ENCODE measurements at places on chromosomes 6 and 20.

DNA sequence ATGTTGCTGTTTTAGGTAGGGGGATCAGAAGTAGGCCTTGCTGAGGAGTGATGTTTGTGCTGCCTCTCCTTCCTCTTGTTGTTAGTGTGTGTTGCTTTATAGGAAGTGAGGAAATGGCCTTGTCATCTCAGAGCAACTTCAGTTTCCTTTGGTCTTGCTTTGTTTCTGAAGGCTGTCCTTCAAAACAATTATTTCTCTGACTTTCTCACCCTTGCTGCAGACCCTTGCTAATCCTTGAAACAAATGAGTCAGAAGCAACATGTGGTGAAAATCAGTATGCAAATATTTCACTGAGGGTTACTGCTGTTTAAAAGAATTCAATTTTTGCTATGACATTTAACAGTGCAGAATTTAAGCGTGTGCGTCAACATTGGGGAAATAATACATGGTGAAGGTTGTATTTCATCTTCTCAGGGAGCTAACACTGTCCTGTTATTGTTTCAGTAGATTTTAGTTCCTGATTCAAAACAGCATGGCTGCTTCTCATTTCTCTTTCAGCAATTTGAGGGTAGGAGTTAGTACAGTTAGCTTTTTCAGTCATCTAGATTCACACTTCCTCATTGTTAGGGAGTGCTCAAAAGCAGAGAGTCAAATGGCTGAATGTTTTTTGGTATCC lies 13.8 kb downstream of the RNF144B start:
- no peak for DNase-seq

DNA sequence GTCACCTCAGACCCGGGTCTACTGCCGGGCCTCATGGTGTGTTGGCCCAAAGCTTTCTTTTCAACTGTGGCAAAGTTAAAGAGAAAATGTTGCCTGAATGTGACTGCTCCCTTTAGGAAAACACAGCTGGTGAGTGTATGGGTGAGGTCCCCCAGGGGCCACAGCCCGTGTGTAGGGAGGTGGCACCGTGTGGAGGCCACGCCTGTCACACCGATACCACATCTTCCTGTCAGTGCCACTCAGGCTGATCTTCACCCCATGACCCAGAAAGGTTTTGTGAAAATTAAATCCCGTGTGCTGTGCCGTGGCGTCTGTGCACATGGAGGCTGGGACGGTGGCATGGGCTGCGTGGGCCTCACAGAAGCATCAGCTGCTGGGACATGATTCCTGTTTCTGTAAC lies 10.7 kb upstream of the ADRM1 start:
- DNase-seq = no peak

GRCh38 chr6:96947055-96947454 lies 22.5 kb downstream of the KLHL32 start:
- no peak for DNase-seq

DNA sequence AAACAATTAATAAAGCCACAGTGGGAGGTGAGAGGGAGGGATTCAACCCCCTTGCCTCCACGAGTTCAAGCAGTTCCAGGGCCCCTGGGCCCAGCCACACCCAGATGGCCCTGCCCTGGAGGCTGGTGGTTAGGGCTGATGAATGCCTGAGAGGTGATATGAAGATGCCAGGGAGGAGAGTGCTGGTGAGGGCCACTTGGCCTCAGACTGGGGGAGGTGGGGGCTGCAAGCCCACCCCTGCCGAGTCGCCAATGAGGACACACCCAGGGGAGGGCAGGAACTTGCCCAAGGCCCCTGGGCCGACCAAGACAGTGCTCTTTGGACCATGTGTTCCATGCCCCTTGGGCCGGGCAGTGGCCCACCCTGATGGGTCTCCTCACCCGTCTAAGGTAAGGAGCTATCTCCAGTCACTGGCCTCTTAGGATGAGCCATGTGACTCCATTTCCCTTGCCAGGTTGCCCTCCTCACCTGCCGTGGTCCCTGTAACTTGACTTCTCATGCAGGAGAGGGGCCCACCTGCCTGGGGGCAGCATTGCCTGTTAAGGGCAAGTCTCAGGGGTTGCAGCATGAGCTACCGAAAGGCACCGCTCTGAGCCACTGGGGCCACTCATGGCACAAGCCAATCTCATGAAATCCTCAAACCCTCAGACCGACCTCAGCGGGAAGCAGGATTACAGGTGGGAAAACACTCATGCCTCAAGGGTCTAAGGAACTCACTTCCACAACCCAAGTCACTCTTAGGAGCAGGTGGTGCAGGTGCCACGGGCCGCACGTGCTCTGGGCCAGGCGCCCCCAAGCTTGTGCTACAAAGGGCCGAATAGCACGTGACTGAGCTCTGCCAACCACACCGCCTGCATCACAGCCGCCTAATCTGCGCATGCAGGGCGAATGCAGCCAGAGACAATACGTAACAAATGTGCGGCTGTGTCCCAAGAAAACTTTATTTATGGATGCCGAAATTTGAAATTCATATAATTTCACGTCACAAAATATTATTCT lies 147.4 kb upstream of the MLN start:
- DNase-seq = no peak

- DNase-seq = peak; percentile 32
These were observed 58.4 kb downstream of the GJA10 start for GRCh38 chr6:89952686-89953085.

DNA sequence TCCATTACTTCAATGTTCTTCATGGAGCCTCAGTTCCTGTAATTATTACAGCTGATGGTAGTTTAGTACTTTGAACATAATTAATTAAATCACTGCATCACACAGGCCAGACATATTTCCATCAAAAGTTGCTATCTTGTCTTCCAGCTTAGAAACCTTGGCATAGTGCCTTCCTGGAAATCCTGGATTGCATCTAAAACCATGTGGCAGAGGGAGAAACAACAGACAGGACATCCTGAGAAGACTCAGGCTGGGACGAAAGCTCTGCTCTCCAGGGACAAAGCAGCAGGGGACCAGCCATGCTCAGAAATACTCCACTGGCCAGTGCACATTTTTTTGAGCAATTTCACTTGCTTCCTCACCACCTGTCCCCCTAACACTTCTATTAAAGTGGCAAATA lies 55.3 kb downstream of the TBX18 start:
- no peak for DNase-seq

DNA sequence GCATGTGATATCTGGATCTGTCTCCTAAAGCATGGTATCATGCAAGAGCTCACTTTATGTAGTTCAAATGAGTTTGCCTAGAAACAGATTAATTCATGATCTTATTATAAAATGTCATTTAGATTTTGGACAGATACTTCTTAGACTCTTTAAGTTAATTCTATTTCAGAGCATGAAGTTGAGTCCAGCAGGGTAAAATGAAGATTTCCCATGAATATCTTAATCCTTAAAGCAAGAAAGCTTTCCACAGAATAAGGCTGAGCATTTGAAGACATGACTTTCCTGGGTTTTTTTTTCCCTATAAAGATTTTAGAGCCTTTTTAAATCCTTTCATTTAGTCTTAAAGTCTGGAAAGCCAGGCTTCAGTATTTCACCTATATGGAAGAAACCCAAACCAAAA lies 556.0 kb upstream of the GJE1 start:
- no peak for DNase-seq

- no peak for DNase-seq
These were observed 4.7 kb upstream of the GTSF1L start for GRCh38 chr20:43731469-43731868.

GRCh38 chr6:167761794-167762258 lies 64.9 kb upstream of the AFDN start:
- DNase-seq = no peak

- DNase-seq = no peak
These were observed 20.8 kb downstream of the BNIP5 start for GRCh38 chr6:36315921-36316320.

- DNase-seq = no peak
These were observed 94.7 kb upstream of the NFATC2 start for GRCh38 chr20:51637241-51637640.

- DNase-seq = no peak
These were observed 421.4 kb upstream of the NRSN1 start for GRCh38 chr6:23704479-23705052.

- no peak for DNase-seq
These were observed 42.2 kb upstream of the FOXP4 start for GRCh38 chr6:41503827-41504465.
